ENCODE measurements at places on chromosomes 4 and X.
A peak's percentile ranks its signal among the peaks of the same experiment; 100 is the strongest.

DNA sequence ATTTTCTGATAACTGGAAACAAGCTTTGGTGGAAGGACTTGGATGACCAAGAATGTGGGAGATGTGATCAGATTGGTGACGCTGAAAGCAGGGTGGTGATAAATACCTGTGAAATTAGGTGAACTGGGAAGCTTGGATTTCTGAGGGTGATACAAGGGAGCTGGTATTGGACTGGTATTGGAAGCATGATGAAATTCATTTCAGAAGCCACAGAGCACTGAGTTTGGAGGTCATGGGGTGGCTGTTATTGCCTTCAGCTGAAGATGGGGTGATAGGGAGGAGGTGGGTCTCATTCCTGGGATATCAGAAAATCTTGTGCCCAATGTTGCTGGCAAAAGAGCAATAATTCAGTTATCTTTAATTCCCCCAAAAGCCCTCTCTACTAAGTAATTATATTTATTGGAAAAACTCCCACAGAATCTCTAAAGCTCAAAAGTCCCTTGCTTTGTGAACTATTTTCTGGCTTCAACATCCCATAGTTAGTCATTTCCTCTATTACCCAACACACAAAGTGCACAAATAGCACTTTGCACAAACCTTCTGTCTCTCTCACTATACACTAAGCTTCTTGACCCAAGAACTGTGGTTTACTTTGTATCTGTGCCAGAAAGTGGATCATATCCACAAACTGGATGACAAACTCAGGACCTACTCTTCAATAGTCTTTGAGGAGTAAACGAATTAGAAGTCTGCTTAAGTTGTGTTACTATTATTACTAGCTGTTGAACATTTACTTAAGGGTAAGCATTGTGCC, 23.1 kb upstream of the CAMK2D start:
- no peak for DNase-seq

- no peak for DNase-seq
Observed at GRCh38 chr4:185713731-185714130, 98.3 kb downstream of the SORBS2 start.

GRCh38 chrX:154020536-154021115, 924 bp upstream of the IRAK1 start:
- no peak for DNase-seq

GRCh38 chr4:128942607-128943006, 133.1 kb downstream of the JADE1 start:
- DNase-seq = no peak

- no peak for DNase-seq
Observed at GRCh38 chr4:176611381-176611780, 181.3 kb downstream of the VEGFC start.

- DNase-seq = peak; percentile 33
Observed at GRCh38 chr4:56261027-56261426, 126.3 kb downstream of the AASDH start.

DNA sequence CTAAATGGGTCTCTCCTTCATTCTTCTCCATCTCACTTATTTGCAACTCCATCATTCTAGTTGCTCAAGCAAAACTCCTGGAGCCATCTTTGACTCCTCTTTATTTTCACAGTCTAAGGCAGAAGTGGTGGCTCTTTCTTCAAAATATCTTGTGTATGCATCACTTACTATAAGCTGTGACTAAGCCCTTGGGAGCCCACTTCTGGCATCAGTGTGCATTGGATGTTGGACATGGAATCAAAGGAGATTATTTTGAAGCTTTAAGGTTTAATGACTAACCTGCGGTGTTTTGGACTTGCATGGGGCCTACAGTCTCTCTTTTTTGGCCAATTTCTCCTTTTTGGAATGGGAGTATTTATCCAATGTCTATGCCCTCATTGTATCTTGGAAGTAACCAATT, 276.8 kb downstream of the SPOCK3 start:
- DNase-seq = no peak

DNA sequence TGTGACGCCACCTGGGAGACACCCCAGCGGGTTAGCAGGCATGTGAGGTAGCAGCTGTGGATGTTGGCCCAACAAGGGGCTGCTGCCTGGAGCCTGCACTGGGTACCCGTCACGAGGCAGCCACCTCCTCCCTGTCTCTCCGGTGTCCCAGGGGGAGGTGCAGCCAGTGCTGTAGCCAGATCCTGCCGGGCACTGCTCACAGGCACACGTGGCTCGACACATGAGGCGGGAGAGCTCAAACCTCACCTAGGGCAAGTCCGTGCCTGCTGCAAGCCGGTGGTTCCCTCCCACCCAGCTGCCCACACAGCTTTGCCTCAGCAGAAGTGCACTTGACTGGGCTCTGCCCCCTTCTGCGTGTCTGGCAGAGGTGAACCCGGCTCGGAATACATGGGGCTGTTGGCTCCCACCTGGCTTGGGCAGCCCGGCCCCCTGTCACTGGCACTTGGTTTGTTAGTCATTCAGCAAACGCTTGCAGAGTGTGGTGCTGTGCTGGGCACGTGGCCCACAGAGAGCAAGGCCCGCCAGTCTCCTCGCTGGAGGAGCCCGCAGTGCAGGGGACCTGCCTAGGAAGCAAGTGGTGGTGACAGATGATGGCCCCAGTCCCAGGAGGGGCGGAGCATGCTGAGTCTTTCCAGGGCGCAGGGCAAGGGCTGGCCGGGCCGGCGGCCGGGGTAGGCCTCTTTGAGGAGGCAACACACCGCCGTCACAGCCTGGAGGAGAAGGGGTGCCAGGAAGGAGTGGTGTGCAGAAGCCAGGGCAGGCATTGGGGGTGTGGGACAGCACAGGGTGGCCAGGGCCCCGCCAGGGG, 10.1 kb upstream of the SH3TC1 start:
- no peak for DNase-seq

GRCh38 chr4:102163404-102164140, 181.7 kb downstream of the SLC39A8 start:
- DNase-seq = no peak

- no peak for DNase-seq
Observed at GRCh38 chr4:141283152-141283551, 62.5 kb downstream of the ZNF330 start.

- no peak for DNase-seq
Observed at GRCh38 chrX:118468122-118468521, 27.5 kb upstream of the DOCK11 start.

GRCh38 chr4:1234309-1234695, 14.6 kb downstream of the CTBP1 start:
- DNase-seq = no peak

DNA sequence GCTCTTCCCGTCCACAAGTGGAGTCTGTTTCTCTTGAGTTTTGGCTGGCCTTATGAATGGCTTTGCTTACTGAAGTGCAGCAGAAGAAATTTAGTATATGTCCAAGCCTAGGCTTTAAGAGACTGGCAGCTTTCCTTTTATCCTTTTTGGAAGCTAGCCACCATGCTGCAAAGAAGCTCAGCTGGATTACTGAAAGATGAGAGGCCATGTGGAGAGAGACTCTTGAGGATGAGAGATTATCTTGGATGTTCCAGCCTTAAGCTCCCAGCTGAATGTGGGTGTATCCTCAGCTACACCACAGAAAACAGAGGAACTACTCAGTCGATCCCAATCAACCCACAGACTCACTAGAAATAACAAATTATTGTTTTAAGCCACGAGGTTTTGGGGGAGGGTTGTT, 12.5 kb downstream of the CCNG2 start:
- no peak for DNase-seq
